ENCODE measurements at places on chromosomes 3 and 15.
A peak's percentile ranks its signal among the peaks of the same experiment; 100 is the strongest.

DNA sequence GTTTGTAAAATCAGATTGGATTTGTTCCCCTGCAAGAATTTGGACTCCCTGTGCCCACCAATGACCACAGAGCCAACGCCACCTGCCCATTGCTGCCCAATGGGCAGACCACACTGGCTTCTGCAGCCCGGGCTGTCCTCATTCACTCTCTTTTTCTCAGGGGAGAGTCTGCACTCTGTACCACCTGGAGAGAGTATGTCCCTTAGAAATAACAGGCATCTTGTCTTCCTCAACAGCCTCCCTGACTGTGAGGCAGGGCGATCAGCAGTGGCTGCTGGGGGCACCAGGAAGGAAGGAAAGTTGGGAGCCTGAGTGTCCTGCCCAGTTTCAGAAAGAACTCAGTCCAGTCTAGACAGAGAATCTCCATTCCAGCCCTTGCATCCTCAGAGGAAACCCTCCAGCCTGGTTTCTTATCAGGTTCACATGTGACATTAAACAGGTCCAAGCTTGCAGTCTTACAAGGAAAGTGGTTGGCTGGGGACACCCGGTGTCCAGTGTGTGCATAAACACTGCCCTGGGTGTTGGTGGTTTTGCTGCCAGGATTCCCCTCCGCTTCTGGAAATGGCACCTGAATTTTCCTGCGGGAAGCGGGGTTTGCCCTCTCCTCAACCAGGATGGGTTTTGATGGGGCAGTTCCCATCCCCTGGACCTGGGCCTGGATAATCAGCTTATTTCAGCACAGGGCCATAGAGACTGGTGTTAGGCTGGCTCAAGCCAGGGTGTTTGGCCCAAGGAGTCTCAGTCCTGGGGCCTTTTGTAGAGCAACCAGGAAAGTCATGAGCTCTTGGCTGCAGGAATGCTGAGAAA is 37.2 kb downstream of the SSUH2 start:
- DNase-seq, result peak; percentile 82

DNA sequence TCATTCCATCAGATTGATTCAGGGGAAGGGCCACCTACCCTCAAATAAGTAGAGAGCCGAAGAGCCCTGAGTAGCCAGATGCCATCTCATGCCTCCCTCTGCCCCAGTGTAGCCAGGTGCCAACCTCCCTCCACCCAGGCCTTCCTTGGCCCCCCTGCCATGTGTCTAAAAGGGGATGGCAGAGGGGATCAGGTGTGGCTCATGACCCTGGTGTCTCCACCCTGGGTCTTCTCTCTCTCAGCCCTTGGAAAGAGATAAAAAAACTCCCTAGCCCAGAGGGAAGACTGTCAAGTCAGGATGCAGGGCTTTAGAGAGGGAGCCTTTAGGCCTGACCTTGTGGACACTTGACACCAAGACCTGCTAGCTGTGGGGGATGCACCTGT is 5.2 kb downstream of the GRM2 start:
- DNase-seq, result no peak

DNA sequence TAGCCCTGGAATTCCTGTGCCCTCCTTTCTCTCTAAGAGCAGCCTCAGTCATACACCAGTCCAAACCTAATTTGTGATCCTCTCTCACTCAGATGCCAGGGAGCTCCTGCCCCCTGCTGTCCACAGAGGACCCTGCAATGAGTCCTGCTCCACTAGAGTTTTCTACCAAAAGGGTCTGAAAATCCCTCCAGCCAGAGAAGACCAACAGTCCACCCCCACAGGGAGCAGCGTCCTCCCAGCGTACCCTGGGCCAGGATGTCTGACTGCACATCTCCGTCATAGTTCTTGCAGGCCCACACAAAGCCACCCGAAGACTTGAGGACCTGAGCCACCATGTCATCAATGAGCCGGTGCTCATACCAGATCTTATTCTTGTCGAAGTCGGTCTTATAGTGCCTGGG is 15.4 kb downstream of the IDH2 start:
- DNase-seq, result peak; percentile 63

DNA sequence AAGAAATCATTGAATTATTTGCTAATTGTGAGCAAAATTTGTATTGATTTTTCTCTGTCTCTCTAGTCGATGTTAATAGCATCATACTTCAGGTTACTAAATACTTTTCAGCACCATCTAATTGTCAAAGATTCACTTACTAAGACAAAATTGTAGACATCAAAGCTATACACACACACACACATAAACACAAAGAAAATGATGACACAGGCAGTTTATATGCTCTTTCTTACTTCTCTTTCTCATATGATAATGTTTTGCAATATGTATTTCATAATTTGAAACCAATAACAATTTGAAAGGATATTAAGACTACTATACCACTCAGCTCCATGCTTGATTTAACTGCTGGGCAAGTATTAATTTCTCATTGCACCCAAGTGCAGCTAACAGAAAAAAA is 406.2 kb downstream of the ROBO2 start:
- DNase-seq, result no peak

GRCh38 chr3:81549831-81550230 is 211.6 kb downstream of the GBE1 start:
- DNase-seq, result peak; percentile 61

DNA sequence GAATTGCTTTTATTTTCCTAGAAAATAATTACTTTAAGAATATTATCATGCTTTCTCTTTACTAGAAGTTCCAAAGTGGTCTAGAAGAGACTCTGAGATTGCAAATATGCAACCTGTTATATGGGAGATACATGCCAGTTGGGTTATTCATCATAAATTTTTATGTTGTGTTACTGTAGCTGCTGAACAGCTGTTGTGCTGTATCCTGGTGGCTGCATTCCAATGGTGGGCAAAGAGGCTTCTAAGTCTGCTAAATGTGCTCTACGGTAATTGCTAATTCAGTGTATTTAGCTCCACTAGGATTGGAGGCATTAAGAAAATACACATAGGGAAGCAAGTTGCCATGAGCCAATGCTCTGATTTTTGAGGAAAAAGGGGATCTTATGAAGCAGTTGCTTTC is 409.0 kb downstream of the TUSC7 start:
- no peak for DNase-seq

DNA sequence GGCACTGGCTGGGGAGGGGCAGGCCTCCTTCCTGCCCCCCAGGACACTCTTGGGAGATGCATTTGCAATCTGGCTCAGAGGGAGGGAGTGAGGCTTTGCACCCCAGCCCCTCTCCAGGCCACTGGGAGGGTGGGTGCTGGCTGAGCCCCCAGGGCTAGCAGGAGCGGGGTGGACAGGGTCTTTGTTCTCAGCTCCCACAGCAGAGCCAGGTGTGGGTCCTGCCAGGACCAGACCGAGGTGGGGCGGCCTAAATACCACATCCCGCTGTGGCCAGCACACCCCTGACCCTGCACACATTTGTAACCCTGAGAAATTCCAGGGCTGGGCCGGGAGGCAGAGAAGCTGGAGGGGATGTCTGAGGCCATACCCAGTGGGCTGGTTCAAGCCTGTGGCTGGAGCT is 41.0 kb downstream of the STARD5 start:
- no peak for DNase-seq

GRCh38 chr15:44261007-44261706 is 27.4 kb upstream of the GOLM2 start:
- DNase-seq, result no peak

- peak; percentile 67 for DNase-seq
Observed at GRCh38 chr3:128052595-128053351, 536 bp downstream of the SEC61A1 start.

DNA sequence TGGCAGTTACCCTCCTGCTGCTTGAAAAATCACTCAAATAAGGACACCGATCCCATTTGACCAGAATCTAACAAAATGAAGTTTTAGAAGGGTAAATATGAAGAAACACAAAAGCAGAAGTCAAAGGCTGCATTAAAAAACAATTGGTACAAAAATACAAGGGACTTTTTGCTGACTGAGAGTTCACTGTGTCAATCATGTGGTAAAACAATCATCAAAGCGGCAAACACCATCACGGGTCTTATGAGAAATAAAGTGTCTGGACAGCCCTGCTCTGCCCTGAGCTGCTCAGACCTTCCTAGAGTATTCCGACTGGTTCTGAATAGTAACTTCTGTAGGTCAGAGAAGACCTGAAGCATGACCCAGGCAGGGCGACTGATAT is 137.2 kb upstream of the RAD18 start:
- DNase-seq, result no peak

GRCh38 chr3:5245927-5246326 is 58.4 kb downstream of the EDEM1 start:
- no peak for DNase-seq

DNA sequence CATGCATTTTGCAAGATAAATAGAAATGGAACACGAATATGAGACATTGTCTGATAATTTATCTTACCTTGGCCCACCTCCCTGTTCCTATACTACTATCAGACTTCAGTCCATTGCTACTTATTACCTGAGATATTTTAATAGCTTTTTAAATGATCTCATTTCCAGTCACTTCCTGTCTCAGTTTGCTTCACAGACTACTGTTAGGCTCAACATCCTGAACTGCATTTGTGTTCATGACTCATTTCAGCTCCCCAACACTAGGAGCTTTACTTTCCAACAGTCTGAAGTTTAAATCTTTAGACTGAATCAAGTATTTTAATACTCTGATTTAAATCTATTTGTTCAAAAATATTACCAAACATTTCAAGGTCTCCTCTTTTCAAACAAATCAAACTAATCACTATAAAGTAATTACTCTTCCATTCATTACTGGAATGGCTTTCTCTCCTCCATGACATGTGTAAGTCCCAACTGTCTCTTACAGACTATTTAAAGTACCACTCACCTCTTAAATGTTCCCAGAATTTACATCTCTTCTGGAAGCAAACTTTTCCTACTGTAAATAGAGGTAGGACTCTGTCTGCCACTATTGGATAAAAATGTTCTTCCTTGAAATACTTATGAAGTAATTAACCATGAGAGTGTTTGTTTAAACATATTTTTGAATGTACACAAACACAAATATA is 1277.6 kb downstream of the ZPLD1 start:
- DNase-seq, result no peak

DNA sequence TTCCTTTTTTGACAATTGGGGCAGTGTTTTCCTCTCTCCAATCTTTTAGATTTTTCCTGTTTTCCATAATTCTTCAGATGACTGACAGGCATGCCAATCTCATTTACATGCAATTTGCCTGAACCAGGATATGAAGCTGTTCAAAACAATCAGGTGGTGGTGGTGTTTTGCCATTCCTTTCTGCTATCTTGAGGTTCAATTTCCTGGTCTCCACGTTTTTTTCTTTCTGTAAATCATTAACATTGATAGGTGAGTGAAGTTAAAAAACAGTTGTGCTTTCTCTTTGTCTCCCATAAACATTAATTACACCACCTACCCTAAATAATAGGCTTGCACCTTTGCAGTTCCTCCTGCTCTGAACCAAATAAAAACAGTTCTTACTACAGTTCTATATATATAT is 49.1 kb downstream of the C2CD4A start:
- no peak for DNase-seq

DNA sequence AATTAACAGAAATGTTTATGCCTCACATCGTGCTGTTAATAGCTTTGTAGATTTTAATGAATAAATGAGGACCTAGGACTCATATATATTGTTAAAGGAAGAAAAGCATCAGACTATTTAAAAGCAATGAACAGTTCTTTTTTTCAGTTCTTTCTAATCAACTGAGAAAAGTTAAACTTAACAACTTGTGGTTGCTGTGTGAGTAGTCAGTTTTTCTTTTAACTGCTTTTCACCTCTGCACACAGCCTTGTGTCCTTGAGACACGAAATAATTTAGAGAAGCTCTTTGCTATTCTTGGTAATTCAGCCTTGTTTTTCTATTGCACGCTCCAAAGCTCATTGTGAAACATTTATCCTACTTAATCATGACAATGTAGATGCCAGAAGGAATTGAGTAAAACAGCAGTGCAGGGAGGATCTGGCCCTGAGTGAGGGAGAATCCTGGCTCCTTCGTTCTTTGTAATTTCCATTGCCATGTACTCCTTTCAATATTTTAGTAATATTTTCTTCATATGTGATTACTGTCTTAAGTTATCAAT is 499.0 kb downstream of the PYDC2 start:
- DNase-seq, result no peak

DNA sequence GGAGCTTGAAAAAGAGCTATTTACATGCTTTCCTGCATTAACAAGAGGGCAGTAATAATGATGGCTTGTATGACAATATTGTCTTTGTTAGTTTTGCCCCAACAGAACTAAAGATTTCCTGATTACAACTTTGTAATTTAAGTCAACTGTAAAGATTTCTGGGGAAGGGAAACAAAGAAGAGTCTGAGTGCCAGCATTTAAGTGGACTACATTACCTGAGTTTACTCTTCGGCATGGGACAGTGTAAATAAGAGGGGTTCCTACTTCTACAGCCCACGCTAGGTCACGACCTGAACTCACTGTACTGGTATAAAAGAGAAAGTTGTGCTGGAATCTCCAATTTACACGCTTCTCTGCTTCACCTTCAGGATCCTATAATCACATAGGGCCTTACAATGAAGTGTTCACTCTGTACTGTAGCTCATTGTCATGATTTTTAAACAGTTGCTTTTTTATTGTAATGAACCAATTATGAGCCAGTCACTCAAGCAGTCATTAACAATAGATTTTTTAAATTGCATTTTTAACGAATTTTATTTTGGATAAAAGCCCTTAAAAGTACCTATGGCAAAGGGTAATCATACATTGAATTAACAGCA is 39.6 kb downstream of the DPH6 start:
- DNase-seq, result no peak

- DNase-seq, result no peak
Observed at GRCh38 chr3:39216176-39216790, 23.9 kb upstream of the XIRP1 start.

GRCh38 chr15:76274226-76274625 is 37.0 kb downstream of the ETFA start:
- peak; percentile 37 for DNase-seq

DNA sequence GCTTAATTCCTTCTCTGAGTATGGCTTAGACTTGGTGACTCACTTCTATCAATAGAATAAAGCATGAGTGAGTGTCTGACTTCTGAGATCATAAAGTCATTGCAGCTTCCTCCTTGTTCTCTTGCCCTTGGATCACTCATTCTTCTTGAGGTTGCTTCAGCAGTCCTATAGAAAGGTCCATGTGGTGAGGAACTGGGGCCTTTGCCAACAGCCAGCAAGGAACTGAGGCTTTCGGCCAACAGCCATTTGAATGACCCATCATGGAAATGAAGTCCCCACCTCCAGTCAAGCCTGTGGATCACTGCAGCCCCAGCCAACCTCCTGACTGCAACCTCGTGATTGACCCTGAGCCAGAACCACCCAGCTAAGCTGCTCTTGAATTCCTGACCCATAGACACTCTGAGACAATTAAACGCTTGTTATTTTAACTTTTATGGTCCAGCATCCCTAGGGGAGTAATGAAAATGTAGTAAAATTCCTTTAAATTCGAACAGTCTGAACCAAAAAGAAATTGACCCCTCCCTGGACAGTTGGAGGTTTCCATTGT is 84.5 kb downstream of the WDR76 start:
- DNase-seq, result peak; percentile 98

DNA sequence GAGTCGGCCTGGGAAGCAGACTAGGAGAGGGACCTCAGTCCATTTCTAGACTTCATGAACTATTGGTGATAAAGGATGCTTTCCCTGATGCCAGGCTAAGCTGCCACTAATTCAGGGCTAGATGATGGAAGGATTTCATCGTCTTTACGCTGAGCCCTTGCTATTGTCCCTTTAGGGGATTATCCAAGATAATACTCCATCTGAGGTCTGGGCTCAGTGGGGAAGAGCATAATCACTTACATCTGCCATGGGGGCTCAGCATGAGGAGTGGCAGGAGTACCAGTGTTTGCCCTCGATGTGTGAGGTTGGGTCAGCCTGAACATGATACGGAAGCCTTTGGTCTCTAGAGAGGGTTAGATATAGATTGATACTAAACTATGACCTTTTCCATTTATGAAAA is 47.3 kb downstream of the PTPRG start:
- no peak for DNase-seq
